Activated CD4-positive, alpha-beta T cell treated with anti-CD3 and anti-CD28 coated beads for 36 hours (primary cell): ENCODE measurements at places on chromosomes 11 and 22. TPM values are rescaled to one million over a fixed set of nuclear protein-coding genes. Genes with fewer than 3 reads are reported as not detected.

ADAMTS8 gene
- not detected for total RNA-seq

SPDYC gene
- total RNA-seq, result not detected

SLC5A1 gene
- not detected for total RNA-seq

OR51B4 gene
- total RNA-seq, result not detected

RAB38 gene
- total RNA-seq, result 3.1 TPM

MMP12 gene
- total RNA-seq, result not detected

FXYD6 gene
- total RNA-seq, result 0.46 TPM

DNA sequence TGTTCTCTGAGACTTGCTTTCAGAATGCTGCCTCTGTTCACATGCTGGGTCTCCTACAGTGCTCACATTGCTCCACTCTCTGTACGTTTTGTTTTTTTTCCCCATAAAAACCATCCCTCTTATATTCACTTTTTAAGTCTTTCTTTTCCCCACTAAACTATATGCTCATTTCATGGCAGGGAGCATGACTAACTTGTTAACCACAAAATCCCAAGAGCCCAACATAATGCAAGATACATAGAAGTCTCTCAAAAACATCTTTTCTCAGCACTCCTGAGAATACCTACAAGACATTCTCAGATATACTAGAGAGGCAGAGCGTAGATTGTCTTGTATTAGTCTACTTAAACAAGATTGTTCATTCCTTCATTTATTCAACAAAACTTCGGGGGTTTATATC is 73.3 kb downstream of the FAM76B start:
- no peak for DNase-seq

DNA sequence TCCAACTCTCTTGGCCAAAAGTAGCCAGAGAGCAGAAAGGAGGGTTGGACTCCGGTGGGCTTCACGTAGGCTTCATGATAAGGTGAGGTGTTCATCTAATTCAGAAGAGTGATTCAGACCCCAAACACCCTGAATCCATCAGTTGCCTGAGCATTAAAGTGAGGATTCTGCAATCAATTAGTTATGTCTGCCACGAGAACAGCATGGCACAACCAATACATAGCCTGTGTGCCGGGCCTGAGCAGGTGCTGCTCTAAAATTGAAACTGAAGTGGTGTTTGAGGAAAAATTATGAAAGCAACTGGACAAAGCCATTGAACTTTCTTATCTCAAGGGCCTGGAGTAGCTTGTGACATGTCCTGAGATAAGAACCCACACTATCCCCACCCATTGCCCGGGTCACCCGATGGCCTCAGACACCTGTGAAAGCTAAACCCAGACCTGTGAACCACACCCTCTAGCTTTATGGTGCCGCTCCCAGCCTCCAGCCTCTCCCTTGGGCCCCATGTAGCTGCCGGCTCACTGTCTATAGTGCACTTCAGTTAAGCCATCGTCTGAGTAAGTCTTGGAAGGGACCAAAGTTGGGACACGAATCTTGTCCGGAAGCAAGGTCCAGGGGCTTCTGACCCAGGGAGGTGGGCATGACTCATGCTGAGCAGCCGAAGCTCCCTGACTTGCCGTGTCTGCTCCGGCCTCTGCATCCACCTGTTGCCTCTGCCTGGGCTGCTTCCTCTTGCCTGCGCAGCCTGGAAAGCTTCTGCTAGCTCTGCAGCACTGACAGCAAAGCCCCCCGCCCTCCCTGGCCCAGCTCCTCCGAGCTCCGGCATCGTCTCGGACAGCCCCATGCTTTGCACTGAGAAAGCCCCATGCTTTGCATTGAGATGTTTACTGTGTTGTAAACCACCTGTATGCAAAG is 5.7 kb upstream of the MYEOV start:
- DNase-seq, result no peak

DNA sequence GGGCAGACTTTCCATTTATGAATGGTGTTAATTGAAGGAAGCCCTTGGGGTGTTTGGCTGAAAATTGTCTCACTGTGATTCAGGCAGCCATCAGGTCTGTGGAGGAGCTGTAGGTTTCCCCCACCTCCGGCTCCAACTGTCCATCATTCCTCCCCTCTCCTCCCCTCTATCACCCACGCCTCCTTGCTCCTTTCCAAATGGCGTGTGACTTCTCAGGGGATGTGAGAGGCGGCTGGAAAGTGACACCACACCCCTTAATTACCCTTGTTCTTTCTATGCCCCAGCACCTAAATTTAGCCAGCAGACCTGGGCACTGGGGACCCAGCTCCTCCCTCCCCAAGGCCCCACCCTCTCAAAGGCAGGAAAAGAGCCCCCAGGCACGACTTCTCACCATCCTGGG is 38.1 kb upstream of the SYT7 start:
- DNase-seq, result no peak

DNA sequence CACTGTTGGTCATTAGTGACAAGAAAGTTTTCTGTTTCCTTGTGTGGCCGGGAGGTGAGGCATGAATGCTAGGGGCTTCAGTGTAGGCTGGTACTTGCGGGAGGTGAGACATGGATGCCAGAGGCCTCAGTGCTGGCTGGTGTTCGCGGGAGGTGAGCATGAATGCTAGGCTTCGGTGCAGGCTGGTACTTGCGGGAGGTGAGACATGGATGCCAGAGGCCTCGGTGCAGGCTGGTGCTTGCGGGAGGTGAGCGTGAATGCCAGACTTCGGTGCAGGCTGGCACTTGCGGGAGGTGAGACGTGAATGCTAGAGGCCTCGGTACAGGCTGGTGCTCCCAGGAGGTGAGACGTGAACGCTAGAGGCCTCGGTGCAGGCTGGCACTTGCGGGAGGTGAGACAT is 48.4 kb downstream of the ANO1 start:
- no peak for DNase-seq

- DNase-seq, result no peak
These were observed 7.5 kb upstream of the NRGN start for GRCh38 chr11:124732230-124732629.

- no peak for DNase-seq
These were observed 115.3 kb upstream of the TTC12 start for GRCh38 chr11:113198972-113199661.

DNA sequence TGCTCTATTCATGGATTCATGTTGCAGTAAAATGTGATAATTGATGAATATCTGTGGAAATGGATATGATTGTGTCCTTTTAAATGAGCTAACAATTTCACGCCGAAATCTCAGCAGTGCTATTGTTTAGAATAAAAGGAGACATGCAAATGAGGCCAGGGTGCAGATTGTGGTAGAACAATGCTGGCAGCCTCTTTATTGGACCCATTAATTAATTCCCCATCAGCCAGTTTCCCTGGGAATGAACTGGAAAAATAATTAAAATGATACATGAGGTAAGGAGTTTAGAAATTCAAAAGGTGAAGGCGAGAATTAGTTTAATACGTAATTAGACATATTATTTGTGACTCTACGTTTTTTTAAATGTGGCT is 306.2 kb downstream of the TBC1D22A start:
- no peak for DNase-seq

GRCh38 chr11:15276621-15277020 is 161.9 kb downstream of the INSC start:
- DNase-seq, result no peak

- no peak for DNase-seq
These were observed 375.4 kb downstream of the DDX10 start for GRCh38 chr11:109040303-109040702.

DNA sequence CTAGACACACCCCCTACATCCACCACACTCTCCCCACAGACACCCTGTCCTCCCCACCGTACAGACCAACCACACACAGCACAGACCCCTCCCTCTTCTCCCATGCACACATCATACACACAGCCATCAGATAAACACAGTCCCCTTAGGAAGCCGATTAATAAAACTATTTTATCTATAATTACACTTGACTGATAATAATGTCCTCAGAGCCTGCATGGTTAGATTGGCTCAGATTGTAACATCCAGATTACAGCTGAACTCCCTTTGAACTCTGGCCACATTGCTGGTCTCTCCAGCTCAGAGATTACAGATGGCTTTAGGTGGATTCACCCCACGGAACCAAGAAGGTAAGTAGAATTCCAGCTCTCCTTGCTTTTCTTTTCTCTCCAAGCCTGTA is 9.5 kb upstream of the ELF5 start:
- DNase-seq, result no peak

DNA sequence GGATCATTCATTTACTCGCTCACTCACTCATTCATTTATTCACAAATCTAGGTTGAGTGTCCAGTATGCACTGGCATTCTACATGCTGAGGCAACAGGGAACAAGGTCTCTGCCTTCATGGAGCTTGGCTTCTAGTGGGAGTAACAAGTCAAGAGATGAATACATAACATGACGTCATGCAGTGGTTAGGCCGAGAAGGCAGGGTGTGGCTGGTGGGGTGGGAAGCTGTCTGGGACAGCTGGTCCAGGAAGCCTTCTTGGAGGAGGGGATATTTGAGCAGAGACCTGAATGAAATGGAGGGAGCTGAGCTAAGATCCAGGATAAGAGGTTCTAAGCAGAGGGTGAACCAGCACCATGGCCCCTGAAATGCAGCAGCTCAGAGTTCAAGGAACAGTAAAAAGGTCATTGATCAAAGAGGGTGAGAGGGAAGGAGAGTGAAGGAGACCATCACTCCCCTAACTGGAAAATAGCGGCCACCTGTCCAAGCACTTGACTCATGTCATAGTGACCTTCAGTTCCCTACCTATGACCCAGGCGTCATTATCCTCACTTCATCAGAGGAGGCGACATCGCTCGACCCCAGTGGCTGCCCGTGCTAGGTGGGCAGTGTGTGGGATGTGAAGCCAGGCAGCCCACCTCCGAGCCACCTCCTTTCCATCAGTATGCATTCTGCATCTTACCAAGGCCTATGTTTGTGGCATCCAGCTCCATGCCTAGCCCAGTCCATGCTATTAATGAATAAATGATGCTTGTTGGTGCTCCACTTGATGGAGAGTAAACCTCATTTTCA is 105.0 kb downstream of the TSPAN18 start:
- no peak for DNase-seq

DNA sequence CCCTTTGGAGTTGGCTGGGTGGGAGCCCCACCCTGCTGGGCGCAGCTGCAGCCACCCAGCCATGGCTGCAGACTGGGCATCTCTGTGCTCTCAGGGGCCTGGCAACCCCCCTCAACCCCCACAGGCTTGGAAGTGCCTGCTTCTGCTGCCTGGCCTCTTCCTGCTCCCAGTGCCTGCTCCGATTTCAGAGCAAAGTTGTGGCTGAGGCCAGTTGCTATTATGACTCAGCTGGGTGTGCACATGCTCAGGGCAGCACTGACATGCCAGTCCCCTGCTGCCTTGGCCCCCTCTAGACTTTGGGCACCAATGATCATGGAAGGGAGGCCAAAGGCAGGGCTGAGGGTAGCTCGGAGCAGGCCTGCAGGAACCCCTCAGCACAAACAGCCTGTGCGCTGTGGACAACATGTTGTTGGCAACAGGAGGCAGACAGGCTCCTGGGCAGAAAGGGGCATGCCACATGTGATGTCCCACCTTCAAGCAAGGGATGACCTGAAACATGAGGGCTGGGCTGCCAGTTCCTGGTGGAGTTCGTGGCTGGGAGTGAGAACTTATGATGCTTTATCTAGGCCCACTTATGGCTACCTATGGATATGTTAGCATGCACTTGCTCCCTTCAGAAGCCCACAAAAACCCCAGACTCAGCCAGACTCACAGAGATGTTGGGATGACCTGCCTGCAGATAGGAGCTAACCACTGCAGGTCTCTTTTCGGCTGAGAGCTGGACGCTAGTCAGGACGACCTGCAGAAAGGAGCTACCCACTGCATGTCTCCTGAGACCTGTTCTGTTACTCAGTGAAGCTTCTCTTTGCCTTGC is 96.4 kb upstream of the AMOTL1 start:
- no peak for DNase-seq

DNA sequence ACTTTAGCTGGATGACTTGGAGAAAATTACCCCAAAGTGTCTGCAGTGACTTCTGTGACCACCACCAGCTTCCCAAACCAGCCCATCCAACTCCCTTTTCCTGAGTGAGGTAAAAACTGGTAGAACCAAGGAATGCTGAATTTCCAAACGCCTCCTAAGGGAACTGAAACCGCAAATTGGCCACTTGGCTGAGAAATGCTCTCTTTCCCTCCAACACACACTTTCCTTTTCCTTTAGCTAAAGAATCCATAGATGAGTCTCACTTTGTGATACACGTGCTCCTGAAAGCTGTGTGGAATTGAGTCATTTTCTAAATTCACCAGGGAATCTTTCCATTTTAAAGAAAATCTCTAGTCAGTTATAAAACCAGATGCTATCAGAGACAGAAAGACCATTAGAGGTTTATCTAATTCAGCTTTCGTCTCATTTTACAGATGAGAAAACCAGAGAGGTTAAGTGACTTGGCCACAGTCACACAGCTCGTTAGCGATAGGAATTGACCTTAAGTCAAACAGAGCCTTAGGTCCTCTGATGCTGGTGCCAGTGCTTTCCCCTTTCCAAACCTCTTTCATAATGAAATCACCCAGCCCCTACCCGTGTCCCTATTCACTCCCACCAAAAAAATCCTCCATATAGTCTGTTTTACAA is 137.2 kb downstream of the COMMD9 start:
- DNase-seq, result no peak

DNA sequence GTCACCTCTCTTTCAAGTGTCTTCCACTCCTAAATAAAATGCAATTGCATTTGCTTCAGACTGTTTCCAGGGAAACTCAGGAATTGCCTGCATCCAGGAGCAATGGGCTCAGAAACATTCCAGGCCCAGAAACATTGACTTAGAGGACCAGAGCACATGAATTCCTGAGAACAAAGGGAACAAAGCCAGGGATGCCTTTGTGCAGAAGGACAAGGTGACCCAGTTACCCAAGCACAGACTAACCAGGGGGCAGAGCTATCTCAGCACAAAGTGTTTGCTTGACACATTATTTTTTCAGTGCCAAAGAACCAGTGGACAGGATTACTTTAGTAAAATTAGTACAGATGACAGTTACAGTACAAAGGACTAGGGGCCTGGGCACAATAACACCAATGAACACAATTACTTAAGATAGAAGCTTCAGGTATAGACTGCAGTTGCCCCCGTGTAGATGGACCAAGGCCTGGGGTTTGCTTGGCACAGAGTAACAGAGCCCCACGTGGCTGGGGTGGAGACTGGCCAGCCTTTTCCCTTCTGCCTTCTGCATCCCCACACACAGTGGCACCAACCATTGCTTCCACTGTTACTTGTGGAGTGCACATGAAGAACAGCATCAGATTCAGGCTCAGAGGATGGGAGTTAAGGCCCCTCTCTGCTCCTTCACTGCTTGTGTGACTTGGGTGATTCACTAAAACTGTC is 500.8 kb downstream of the INSC start:
- DNase-seq, result no peak

DNA sequence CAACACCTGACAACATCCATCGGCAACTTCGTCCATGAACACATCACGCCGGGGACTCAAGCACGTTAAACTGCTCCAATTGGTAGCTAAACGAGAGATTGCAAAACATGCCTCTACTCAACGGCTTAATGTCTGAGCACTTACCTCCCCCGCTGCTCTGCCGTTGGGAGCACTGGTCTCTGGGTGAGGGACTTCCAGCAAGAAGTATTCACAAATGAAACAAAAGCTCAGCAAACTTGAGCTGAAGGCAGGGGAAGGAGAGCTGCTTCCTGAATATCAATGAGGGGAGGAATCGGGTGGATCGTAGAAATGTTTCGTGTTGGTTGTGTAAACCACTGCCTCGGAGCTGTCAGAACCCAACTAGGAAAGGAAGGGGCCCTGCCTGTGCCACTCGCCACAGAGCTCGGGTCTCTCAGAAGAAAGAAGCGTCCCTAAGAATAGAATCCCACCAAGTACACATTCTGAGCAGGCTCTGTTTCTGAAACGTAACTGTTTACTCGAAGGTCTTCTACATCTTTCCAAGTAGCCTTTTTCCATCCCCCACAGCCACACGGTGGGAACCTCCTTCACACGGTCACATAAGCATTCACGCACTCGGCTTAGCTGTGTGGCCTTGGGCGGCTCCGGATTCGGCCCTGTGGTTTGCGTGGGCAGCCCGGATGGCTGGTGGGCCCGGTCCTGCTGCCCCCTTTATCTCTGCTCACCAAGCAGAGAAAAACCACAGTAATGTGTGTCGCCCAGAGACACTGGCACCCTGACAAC is at the start of gene MLC1:
Gene MLC1 (minus strand): TSS at position 216 of the 762 bp plus-strand sequence. CDS start 524 bp downstream, outside the sequence.
- DNase-seq, result peak; percentile 28
